ENCODE measurements at places on chromosomes 3 and 15. TPM values are rescaled to one million over a fixed set of nuclear protein-coding genes. Genes with fewer than 3 reads are reported as not detected.

Gene TMEM212
- not detected for total RNA-seq

GRCh38 chr3:127531821-127532220 lies 58.7 kb downstream of the TPRA1 start:
- H3K27me3 ChIP-seq = no peaks in the 10 kb centered on the region
- no peaks in the 10 kb centered on the region for H3K36me3 ChIP-seq
- no peak overlapping the region for H3K27ac ChIP-seq
- H3K4me3 ChIP-seq = no peak overlapping the region
- H3K4me1 ChIP-seq = peaks cover 10% of the 10 kb centered on the region

DNA sequence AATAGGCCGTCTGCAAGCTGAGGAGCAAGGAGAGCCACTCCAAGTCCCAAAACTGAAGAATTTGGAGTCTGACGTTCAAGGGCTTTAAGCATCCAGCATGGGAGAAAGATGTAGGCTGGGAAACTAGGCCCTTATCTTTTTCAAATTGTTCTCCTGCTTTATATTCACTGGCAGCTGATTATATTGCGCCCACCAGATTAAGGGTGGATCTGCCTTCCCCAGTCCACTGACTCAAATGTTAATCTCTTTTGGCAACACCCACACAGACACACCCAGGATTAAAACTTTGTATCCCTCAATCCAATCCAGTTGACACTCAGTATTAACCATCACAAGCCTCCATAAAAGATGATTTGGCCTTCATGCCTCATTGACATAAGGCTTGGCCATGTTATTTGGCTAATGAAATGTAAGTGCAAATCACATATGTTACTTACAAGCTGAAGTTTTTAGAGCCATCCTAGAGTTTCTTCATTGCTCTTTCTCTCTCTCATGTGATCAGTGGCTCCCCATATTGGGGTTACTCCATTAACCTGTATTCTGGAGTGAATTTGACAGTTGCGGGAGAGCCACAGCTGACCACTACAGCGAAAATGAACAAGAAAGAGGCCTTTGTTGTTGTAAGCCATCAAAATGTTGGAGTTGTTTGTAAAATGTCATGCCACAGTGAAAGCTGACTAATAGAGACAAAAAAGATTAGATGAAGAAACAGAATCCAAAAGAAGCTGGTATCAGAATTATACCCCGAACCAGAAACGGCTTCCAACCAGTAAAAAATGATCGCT lies 61.7 kb downstream of the GBE1 start:
- no peaks in the 10 kb centered on the region for H3K36me3 ChIP-seq
- H3K4me1 ChIP-seq = peaks cover 9% of the 10 kb centered on the region
- no peaks in the 10 kb centered on the region for H3K27me3 ChIP-seq
- no peak overlapping the region for H3K27ac ChIP-seq

GRCh38 chr15:89513284-89513683 lies 16.9 kb upstream of the RHCG start:
- H3K4me3 ChIP-seq = no peak overlapping the region
- no peaks in the 10 kb centered on the region for H3K27me3 ChIP-seq
- H3K4me1 ChIP-seq = no peaks in the 10 kb centered on the region
- H3K27ac ChIP-seq = no peak overlapping the region

- peaks cover 55% of the 10 kb centered on the region for H3K36me3 ChIP-seq
- no peak overlapping the region for H3K4me3 ChIP-seq
- H3K27ac ChIP-seq = no peak overlapping the region
- no peak for DNase-seq
- H3K27me3 ChIP-seq = no peaks in the 10 kb centered on the region
- H3K4me1 ChIP-seq = peaks cover 21% of the 10 kb centered on the region
These were observed 3.6 kb downstream of the LRRC57 start for GRCh38 chr15:42544853-42545629.

- no peak overlapping the region for H3K27ac ChIP-seq
- no peaks in the 10 kb centered on the region for H3K36me3 ChIP-seq
- DNase-seq = no peak
- no peak overlapping the region for H3K4me3 ChIP-seq
These were observed 236.0 kb upstream of the GOLGA6L4 start for GRCh38 chr15:83999396-84000135.

- H3K4me1 ChIP-seq = peaks cover 47% of the 10 kb centered on the region
- DNase-seq = no peak
- H3K27me3 ChIP-seq = no peaks in the 10 kb centered on the region
- H3K36me3 ChIP-seq = no peaks in the 10 kb centered on the region
- no peak overlapping the region for H3K4me3 ChIP-seq
These were observed 29.8 kb upstream of the SLC6A6 start for GRCh38 chr3:14372587-14372986.

DNA sequence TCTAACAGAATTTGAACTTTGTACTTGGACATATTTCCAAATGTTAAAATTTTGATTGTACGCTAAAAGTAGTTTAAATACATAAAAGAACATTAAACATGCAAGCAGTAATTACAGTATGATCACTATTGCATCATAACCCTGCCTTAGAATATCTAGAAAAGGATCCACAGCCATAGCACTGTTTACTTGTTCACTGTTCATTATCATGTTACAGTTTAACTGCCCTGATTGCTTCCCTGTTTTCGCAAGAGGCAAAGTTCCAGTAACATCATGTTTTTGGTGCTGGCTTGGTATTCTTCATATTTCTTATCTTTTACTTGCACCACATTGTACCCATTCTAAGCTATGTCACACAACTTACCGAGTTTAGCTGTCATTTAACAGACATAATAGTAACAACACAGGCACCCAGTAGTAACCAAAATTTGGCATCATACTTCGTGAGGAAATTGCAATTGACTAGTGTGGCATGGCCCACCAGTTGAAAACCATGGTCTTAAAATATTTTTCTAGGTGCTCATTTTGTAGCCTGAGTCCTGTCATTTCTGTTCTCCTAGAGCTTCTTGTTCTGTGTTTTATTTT lies 13.3 kb upstream of the TMEM87A start:
- DNase-seq = no peak
- H3K36me3 ChIP-seq = peaks cover 68% of the 10 kb centered on the region
- H3K4me3 ChIP-seq = no peak overlapping the region
- no peaks in the 10 kb centered on the region for H3K4me1 ChIP-seq
- no peaks in the 10 kb centered on the region for H3K27me3 ChIP-seq

- no peaks in the 10 kb centered on the region for H3K4me1 ChIP-seq
- H3K4me3 ChIP-seq = no peak overlapping the region
- no peaks in the 10 kb centered on the region for H3K36me3 ChIP-seq
- H3K27me3 ChIP-seq = no peaks in the 10 kb centered on the region
These were observed 182.3 kb downstream of the OR4M2 start for GRCh38 chr15:22262613-22263020.

Gene SLC27A2
- total RNA-seq = 47.4 TPM

DNA sequence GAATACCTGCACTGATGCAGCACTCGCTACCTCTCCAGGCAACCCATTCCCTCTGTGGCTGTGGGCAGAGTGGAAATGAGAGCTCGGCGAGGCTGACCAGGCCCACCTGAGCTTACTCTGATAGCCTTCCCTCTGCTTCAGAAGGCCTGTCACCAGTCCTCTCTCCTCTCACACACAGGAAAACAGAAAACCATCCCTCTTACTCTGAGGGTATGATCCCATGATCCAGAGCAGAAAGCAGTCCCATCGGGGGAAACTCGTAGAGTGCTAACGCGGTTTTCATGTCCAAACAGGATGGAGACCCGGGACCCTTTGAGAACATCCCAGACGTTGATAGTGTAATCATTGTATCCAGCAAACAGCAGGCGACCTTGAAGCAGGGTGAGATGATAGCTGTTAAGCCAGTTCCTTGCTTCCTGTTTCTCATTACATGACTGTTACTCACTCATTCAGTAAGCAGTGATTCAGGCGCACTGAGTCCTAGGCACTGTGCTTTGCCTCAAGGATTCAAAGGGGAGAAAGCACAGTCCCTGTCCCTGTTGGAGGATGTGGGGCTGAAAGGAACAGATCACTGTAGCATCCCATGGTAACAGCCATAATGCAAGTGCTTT lies 11.8 kb upstream of the BCL2L10 start:
- H3K36me3 ChIP-seq = peaks cover 35% of the 10 kb centered on the region
- no peak for DNase-seq
- H3K27me3 ChIP-seq = no peaks in the 10 kb centered on the region
- no peak overlapping the region for H3K4me3 ChIP-seq
- no peaks in the 10 kb centered on the region for H3K4me1 ChIP-seq
- H3K27ac ChIP-seq = no peak overlapping the region
